ENCODE measurements at places on chromosomes 3 and 15.

- DNase-seq: no peak
These were observed 4.5 kb downstream of the SERPINI2 start for GRCh38 chr3:167469381-167469780.

DNA sequence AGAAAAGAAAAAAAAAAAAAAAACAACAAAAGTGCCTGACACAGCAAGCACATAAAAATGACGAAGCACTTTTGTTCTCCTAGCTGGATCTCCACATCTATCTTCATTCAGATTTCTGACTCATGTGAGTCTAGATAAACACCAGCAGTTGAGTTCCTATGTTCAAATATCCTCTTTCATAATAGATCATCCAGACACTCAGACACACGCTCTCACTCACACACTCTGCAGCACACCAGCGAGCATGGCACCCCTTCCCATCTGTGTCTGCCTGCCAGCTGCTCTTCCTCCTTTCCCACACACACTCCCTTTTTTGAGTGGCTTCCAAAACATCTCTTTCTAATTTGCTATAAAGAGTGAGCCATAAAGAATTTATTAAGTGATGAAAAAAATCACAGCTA, 19.8 kb upstream of the CELF6 start:
- DNase-seq: peak; percentile 80

- no peak for DNase-seq
These were observed 109.7 kb downstream of the POLQ start for GRCh38 chr3:121436074-121436473.

- DNase-seq: no peak
These were observed 9.8 kb downstream of the STAB1 start for GRCh38 chr3:52504977-52505376.

DNA sequence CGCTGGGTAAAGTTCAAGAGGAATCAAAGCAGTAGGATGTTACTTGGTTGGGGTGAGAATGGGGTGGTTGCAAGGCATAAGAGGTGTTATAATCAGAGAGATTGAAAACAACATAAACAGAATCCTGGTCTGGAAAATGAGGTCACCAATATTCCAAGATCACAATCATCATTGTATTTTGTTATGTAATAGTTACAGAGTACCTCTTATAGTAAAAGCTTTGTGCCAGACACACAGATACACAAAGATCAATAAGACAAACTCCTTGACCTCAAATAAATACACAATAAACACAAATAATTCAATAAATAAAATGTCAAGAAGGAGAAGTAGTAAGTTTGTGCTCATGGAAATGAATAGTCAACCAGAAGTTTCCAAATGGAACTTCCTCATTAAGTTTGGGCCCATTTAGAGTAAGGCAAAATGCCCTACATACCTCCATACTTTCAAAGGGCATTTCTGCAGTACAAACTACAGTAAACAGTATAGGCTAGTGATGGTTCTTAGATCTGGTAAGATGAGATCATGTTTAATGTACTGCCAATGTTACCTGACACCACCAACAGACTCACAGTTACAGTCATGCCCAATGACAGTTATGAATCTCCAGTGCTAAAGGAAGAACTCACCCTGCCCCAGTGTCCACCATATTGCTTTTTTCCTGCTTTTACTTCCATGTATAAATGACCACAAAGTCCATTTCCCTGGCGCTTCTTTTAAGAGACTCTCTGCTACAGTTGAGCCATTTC, 93.4 kb downstream of the KCNMB2 start:
- no peak for DNase-seq

DNA sequence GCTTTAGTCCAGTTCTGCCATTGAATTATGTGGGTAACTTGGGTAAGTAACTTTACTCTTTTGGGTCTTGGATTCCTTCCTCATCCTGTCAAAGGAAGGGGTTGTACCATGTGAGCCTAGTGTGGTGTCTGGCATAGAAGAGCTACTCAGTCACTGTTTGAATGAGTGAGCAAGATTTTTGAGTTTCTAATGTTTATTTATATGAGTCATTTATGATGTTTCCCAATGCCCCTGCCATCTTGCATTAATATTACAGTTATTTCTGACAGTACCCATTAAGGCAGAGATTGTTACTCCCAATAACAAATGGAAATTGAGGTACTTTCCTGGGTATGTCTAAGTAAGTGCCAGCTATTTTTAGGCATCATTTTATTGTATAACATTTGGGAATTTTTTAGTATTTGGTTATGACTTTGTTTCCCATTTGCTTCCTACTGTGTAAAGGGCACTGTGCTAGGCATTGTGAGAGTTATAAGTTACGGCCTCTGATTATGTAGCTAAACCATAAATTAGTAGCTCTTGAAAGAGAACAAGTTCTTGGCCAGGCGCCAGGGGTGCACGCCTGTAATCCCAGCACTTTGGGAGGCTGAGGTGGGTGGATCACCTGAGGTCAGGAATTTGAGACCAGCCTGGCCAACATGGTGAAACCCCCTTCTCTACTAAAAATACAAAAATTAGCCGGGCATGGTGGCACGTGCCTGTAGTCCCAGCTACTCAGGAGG, 23.5 kb downstream of the NR1D2 start:
- no peak for DNase-seq

DNA sequence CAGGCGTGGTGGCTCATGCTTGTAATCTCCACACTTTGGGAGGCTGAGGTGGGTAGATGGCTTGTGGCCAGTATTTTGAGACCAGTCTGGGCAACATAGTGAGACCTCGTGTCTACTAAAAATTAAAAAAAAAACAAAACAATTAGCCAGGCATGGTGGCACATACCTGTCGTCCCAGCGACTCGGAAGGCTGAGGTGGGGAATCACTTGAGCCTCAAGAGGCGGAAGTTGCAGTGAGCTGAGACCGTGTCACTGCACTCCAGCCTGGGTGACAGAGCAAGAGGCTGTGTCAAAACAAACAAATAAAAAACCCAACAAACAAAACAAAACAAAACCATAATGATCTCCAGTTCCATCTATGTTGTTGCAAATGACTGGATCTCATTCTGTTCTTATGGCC, 341.3 kb upstream of the CFAP20DC start:
- no peak for DNase-seq

DNA sequence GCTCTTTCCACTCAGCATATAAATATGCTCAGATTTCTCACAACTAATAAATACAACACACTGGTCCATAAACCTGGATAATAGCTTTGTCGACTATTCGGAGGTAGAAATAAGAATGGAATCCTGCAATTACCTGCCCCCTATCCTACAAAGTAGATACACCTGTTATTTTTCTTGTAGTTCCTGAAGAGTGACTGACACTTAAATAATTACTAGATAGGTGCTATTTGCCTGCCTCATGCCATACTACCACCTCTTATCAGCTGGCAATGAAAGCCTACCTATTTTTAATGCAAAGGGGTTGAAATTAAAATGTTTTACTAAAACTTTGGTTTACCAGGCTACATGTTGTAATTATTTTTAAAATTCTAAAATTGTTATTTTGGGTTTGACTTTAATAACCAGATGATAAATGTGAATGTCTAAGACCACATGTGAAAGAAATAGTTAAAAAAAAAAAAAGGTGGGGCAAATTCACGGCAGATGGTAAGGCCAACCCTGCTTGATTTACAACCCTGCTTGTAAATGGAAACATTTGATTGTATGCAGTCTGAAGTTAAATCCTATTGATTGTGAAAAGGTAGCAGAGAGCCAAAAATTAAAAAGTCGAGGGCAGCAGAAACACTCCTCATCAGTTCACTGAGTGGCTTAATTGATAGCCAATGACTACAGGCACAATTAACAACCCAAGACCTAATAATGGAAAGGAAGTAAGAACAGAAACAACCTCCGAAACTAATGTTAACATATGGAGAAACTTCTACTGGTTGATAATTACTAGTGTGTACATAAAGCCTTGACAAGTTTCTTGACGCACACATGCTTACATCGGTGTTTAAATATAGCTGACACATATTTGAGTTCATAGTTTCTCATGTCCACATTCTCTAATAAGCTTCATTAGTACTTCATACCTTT, 8.9 kb downstream of the PEAK1 start:
- no peak for DNase-seq

DNA sequence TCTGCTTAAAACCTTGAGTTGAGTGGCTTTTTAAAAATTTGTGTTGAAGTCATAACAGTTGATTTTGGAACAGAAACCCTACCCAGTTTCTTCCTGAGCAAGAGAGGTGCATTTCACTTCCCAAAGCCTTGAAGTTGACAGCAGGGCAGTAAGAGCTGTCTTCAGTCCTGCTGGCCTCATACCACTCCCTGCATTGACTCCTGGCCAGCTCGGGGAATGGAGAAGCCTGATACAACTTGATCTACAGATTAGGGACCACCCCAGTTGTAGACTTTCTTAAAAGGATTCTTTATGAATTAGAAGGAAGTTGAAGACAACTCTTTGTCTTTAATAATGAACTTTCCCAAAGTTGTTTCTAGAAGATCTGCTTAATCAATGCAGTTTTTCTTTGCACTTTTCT, 90.6 kb upstream of the FLNB start:
- no peak for DNase-seq

DNA sequence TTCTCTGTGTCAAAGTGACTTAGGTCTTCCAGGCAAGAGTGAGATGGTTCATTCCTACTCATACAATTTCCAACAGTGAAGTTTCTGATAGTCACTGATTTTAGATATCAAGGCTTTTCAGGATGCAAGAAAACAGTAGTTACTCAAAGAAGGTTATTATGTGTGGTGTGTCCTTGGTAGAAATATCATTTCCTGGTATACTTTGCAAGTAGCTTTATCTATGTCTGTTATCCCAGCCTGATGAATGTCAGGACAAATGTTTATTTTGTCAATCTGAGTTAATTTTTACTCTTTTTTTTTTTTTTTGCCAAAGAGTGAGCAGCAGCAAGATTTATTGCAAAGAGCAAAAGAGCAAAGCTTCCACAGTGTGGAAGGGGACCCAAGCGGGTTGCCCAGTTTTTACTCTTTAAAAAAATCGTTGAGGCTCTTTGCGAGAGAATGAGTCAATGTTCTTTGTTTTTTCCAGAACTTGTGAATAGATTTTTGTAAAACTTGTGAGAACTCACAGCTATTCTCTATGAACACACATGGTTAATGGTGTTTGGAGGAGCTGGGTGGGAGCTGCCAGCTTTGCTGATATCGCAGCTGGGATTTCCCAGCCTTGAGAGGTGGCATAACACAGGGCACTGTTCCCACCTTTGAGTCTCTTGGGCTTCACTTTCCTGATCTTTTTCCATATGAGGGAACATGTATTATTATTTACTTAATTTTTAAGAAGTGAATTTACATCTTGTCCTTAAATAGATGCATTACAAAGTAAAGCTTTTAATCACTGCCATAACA, 51.9 kb downstream of the SV2B start:
- no peak for DNase-seq

GRCh38 chr15:65101411-65101890, 13.5 kb downstream of the UBAP1L start:
- peak; percentile 76 for DNase-seq

DNA sequence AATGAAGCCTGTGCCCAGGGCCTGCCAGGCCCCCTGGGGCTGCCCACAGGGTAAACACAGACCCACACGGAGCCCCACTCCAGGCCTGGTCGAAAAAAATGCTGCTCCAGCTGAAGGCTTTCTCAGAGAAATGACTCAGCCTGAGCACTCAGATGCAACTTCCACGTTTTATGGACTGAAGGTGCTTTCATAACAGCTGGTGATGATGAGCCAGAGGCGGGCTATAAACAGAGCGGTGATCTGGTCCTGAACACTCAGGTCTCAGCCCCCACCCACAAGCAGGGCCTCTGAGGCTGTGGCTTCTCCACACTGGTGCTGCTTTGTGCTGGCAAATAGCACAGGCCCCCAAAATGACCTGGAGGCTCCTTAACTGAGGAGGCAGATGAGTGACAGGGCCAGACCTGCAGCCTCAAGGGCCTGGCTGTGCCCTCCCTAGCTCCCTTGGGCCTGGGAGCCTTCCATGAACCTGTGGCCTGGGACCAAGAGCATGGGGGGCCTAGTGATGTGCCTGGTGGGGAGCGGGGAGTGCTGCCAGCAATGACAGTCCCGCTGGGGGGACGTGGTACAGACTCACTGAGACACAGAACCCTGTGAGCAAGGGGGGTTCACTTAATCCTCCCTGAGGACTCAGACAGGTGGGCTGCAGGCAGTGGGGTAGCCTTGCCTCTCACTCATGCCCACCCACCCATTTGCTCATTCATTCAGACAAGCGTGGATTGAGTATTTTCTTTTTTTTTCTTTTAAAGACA, 23.0 kb upstream of the FURIN start:
- peak; percentile 90 for DNase-seq

GRCh38 chr3:1381647-1382036, 288.8 kb downstream of the CNTN6 start:
- no peak for DNase-seq

DNA sequence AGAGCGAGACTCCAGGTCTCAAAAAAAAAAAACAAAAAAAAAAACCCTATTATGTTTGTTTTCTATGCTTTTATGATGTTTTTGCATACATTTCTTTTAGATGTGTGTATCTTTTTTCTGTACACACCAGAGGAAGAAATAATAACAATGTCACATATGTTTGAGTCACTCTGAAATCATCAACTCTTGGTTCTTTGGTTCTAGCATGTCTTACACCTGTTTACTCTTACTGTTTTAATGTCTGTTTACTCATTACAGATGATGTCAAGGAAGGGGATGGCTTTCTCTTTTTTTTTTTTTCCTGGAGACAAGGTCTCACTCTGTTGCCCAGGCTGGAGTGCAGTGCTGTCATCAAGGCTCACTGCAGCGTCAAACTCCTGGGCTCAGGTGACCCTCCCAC, 24.1 kb downstream of the RHOA start:
- DNase-seq: no peak

- peak; percentile 86 for DNase-seq
These were observed 31.9 kb upstream of the RAB6B start for GRCh38 chr3:133927540-133928066.

DNA sequence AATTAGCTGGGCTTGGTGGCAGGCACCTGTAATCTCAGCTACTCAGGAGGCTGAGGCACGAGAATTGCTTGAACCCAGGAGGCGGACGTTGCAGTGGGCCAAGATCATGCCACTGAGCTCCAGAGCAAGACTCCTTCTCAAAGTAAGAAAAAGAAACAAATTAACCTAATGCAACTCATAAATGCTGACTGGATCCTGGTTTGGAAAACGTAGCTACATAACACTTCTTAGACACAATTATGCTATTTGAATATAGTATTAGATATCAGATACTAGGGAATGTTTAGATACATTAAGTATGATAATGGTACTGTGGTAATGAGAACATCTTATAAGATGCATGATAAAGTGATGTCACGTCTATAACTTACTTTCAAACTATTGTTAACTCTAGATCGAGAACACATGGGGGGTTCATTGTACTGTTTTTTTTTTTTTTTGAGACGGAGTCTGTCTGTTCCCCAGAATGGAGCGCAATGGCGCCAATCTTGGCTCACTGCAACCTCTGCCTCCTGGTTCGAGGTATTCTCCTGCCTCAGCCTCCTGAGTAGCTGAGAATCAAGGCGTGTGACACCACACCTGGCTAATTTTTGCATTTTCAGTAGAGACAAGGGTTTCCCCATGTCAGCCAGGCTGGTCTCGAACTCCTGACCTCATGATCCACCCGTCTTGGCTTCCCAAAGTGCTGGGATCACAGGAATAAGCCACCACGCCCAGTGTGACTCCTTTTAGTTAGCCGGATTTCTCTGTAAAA, 5.9 kb upstream of the ISY1 start:
- DNase-seq: no peak

Data from suppressor macrophage (primary cell).